ENCODE measurements at places on chromosomes 7 and 10.

DNA sequence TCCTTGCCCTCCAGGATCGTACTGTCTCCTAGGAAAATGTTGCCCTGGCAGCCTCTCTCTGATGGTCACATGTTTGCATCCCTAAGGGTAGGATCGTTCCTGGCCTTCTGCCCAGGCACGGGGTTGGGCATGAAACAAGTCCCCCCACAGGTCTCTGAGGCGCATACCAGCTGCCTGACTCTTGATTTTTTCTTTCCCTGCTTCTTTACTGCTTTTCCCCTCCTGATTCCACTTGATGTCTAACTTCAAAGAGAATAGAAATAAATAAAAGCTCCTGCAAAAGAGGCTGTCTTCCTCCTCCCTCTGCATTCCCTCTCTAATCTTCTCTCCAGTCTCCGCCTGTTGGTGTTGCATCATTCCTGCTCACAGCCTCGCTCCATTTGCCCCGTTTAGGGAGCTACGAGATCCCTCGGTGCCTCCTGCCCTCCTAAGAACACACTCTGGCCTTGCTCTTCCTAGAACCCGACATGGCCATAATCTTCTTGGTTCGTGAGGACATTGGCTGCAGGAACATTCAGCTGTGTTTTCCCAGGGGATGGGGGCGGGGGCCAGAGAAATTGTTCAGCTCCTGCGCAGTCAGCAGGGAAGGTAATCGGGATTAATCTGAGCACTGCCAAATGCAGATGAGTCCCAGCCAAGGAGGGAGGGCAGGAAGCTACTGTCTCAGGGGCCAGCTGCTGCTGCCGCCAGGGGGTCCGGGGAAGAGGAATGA, 26.0 kb downstream of the LEP start:
- no peak for DNase-seq

DNA sequence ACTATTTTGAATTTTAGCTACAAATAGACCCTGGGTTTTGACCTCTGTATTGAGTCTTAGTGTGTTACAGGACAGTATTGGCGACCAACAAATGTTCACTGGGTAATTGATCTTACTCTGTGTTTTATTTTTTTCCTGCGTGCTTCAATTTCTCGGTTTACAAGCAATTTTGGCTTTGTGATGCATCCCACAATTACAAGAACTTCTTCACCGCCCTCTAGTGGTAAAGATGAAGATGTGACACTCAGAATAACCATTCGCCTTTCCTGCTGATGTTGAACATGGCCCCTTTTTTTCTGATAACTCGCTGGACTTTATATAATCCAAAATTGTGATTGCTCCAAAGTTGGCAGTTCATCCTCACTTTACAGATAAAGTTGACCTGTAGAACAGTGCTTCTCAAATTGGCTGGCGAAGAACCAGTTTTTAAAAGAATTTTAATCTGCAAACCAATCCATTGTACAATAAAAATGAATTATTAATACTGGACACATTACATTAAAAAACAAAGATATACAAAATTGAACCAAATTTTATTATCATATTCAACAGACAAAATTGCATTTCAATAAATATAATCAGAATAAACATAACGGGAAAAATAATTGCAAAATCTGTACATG, 20.2 kb upstream of the SMC3 start:
- no peak for DNase-seq

- no peak for DNase-seq
Measured at GRCh38 chr10:49567810-49568209, 28.9 kb upstream of the ERCC6 start.

DNA sequence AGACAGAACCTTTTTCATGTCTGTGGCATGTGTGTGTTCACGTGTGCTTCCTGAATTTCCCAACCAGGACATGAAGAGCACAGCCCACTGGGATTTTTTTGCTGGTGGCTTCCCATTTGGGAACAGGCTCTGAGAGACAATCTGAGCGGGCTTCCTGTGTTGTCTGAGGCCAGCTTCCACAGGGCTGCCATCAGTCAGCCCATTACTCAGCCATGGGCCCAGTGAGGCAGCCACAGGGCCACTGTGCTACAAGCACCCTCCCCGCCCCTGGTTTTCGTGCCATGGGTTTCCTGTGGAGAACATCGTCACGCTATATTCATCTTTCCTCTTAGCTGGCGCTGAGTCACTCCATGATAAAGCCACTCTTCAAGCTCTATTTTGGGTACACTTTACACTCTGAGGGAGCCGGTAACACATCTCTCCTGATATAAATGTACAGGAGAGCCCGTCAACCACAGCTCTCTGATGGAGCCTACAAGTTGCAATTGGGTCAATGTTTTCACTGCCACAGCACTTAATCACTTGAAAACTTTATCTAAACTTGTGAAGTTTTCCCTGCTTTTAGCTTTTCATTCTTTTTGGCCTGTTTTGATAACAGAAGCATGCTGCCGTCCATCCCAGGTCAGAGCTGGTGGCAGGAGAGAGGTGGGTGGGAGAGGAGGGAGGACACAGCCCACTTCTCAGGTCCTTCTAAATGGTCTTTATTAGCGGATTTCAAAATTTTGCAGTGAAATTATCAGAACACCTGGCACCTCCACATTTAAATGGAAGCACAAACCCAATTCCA, 96.9 kb downstream of the HIPK2 start:
- DNase-seq = peak; percentile 91

GRCh38 chr10:71708301-71708703, 11.3 kb downstream of the C10orf105 start:
- peak; percentile 68 for DNase-seq

- DNase-seq = no peak
Measured at GRCh38 chr10:31972519-31973041, 43.9 kb upstream of the ARHGAP12 start.

- DNase-seq = no peak
Measured at GRCh38 chr7:115689941-115690340, 340.6 kb downstream of the TFEC start.

GRCh38 chr7:113521468-113521867, 397.3 kb downstream of the PPP1R3A start:
- DNase-seq = no peak

- no peak for DNase-seq
Measured at GRCh38 chr10:34047389-34047788, 712.9 kb upstream of the NRP1 start.

GRCh38 chr7:47625861-47626715, 44.2 kb upstream of the TNS3 start:
- no peak for DNase-seq

DNA sequence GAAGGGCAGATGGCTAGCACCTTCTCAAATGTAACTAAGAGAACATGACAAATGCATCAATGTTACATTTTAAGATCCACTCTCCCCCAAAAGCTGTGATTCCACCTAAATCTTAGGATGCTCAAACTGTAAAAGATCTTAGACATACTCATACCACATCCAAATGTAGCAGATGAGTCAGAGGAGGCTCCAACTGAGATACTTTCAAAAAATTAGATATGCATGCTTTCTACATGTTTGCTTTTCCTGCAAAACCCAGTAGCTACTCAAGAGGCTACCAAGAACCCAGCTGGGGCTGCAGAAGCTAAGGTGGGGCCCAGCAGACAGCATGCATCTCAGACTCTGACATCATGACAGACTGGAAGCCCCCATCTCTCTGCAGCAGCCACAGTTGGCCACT, 31.4 kb upstream of the FRMD4A start:
- DNase-seq = no peak

DNA sequence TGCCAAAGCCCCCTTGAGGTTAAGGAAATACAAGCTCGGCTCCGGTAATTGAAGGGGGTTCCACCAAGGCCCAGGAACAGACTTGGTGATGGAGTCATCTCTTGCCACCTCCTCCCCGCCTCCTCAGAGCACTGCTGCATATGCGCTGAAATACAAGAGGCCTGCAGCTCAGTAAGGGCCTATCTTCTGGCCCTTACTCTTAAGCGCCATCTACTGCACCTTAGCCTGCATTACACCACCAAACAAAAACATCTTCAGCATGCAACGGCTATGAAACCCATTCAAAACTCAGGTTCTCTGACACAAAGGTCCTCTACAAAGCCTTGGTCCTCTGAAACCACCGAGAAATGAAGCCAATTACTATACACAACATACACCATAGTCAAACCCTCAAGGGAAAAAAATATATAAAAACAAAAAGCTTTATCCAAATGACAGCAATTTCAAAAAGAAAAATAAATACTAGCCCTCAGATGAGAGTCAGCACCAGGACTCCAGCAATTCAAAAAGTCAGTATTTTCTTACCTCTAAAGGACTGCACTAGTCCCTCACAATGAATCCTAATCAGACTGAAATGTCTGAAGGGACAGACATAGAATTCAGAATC, 176.8 kb upstream of the TBX20 start:
- DNase-seq = no peak

DNA sequence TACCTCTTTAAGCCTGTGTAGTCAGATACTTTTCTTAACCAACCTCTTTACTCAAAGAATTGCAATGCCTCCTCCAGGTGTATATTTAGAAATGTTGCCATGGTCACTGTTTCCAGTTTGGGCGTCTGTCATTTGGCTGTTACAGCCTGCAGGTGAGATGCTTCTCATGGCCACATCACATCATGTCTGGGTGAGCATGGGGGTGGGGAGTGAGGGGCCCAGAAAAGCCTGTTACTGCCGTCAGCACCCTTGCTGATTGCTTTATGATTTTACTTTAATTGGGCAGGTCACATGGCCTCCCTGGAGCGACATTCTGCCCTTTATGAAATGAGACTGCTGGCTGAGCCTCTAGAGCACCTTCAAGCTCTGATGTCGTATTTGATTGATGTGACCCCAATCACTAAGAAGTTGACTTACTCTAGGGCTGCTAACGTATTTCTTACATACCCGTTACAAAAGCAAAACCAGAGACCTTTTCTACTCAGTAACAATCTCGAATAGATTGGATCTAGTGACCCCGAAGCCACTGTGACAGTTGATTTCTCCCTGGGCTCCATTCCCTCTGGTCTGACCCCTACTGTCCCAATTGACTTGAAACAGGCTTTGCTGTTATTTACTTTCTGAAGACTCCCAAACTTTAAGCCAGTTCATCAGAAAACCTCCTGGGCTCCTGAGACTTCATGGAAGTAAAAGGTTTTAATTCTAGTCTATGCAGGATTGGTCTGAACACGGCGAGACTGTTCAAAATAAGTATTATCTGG, 60.7 kb downstream of the OTUD1 start:
- no peak for DNase-seq

DNA sequence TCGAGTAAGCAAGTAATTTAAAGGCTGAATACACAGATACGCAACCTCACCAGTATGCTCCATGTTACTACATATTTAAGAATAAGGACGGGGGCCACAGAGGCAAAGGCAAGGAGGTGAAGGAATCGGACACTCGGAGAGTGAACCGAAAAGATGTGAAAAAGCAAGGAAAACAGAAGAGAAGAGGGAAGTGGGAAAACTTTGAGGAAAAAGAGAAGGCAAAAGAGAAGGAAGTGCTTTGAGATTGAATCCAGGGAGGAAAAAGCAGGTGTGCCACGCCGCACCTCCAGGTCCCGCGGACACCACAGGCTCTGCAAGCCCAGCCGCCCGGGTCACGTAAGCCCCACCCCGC, 367 bp upstream of the AVL9 start:
- no peak for DNase-seq
